GM13976 (cell line): ENCODE measurements at places on chromosomes 1 and 21.

- no peak for DNase-seq
Observed at GRCh38 chr1:19028110-19028509, 71.6 kb upstream of the IFFO2 start.

GRCh38 chr21:20735257-20735656 lies 263.0 kb upstream of the NCAM2 start:
- no peak for DNase-seq

DNA sequence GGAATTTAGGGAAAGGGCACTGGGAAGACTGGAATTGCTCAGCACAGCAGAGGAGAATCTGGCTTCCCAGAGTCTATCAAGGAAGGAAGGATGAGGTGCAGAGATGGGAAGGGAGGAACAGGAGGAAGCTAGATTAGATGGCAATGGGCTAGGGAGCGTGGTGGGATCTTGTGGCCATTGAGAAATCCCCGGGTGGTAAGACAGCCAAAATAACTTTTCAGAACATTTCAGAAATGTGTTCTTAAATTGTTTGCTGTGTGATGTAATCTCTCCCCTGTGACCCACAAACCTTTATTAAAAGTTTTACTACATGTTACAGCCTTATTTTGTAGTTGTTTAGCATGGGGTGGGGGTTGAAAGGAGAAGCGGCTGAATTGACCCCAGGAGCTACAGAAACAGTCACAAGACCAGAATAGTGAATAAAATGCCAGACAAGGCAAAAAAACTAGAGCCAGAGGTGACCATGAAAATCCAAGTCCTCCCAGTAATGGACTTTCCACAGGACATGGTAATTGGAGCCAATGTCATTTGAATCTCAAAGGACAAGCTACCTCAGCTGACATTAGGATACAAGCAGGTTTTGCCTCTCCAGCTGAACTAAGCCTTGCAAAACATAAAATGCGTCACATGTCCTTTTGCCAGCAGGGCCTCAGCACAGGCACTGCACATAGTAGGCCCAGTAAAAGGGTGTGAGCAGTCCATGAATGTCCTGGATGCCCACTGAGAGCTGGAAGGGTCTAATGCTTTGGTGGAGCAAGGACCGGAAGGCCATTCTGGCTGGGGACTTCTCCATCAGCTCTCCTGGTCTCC lies 980 bp upstream of the AHCYL1 start:
- DNase-seq, result no peak

DNA sequence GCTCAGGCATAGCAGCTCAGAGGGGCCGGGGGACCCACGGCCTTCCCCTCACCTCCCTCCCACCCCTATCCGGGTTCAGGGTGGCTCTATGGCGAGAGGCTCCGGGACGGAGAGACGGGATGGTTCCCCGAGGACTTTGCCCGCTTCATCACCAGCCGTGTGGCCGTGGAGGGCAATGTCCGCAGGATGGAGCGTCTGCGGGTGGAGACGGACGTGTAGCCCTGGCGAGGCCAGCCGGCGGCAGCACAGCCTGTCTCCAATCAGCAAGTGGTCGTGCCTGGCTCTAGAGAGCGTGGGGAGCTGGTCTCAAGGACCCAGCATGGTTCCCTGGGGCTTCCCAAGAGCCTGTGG lies 25.9 kb downstream of the ARHGEF16 start:
- no peak for DNase-seq

- DNase-seq, result no peak
Observed at GRCh38 chr1:176049582-176049981, 157.5 kb downstream of the COP1 start.
